ENCODE measurements at places on chromosomes 6 and 20.

DNA sequence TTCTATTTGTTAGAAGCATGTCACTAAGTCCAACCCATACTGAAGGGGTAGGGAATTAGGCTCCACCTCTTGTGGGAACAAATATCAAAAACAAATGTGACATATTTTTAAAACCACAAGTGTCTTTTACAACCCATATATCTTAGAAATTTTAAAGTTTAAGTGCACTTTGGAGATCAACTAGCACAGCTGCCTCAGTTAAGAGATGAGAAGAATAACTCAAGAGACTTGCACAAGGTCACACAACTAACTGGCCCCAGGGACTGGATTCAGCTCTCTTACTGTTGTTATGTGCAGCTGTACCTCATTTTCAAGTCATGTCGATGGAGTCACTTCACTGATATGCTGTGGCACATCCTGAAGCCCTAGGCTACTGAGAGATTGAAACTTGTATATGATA lies 102.9 kb upstream of the BMP2 start:
- H3K4me1 ChIP-seq, result no peaks in the 10 kb centered on the region
- H3K36me3 ChIP-seq, result no peaks in the 10 kb centered on the region

DNA sequence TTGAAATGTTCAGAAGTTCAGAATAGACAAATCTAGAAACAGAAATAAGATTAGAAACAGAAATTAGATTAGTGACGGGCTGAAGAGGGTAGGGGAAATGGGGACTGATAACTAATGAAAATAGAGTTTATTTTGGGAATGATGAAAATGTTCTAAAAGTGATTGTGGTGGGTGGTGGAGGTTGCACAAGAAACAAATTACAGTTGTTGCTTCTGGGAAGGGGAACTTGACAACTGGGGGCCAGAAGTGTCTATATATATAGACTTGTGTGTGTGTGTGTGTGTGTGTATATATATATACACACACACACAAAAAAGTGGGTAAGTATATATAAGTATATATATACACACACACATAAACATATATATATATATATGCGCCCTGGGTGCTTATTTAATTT lies 86.5 kb upstream of the RREB1 start:
- no peaks in the 10 kb centered on the region for H3K4me1 ChIP-seq
- no peak overlapping the region for H3K4me3 ChIP-seq
- H3K27ac ChIP-seq, result no peak overlapping the region

DNA sequence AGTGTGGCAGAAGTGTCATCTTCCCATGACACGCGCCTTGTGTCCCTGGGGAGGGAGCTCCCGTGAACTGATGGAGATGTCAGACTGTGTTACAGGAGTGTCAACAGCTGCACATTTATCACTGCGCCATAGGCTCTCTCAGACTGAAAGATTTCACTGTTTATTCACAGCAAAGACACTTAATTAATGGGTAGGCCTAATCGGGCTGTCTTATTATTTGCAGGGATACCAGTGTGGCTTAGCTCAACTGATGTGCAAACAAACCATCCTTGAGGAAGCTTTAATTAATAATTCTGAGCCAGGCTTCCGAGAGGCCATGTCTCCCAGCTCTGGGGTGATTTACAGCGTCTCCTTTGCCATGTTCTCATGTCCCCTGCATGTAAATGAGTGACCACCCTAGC lies 771.0 kb downstream of the QKI start:
- no peak overlapping the region for H3K4me3 ChIP-seq
- no peak for DNase-seq
- no peaks in the 10 kb centered on the region for H3K4me1 ChIP-seq
- no peaks in the 10 kb centered on the region for H3K36me3 ChIP-seq
- no peak overlapping the region for H3K27ac ChIP-seq

GRCh38 chr6:24899136-24899996 lies 36.4 kb downstream of the RIPOR2 start:
- H3K4me1 ChIP-seq, result peaks cover 18% of the 10 kb centered on the region
- no peak for DNase-seq
- no peaks in the 10 kb centered on the region for H3K36me3 ChIP-seq
- H3K4me3 ChIP-seq, result no peak overlapping the region

DNA sequence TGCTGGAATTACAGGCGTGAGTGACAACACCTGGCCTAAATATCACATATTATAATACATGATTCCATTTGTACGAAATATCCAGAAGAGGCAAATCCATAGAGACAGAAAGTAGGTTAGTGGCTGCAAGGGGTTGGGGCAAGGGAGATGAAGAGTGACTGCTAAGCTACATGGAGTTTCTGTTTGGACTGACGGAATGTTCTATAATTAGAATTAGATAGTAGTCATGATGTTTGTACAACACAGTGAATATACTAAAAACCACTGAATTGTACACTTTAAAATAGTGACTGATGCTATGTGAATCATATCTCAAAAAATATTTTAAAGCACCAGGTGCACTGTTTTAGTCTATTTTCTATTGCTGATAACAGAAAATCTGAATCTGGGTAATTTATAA lies 3.7 kb upstream of the HEBP2 start:
- no peak overlapping the region for H3K27ac ChIP-seq
- H3K36me3 ChIP-seq, result no peaks in the 10 kb centered on the region
- no peak for DNase-seq
